ENCODE measurements at places on chromosomes 3 and 15.

GRCh38 chr3:114626751-114627150, 332.9 kb downstream of the TIGIT start:
- DNase-seq: no peak

DNA sequence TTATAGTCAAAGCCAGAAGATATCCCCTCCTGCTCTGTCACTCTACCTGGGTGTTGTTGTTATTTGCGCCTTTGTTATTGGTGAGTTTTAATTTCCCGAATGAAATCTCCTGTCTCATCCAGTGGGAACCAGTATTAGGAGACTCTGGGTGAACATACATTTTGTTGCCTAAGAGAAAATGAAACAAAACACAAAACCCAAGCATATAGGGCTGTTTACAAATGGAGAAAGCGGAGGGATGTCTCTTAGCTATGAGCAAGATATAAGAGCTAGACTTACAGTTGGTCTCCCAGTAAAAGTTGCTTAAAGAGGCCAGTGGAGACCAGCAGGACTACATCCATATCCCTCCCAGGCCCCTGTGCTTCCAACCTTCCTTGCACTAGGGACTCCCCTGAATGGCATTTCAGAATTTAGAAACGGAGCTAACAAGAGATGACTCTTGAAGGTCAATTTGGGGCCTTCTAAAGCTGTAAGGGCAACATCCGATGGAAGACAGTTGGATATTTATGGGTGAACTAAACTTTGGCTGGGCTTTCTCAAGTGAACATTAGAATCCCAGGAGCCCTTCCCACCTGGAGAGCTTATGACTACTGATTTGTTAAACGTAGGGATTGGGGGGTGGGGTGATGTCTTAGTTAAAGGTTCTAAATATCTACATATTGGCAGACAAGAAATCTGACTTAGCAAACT, 2.7 kb downstream of the EOMES start:
- DNase-seq: no peak

GRCh38 chr15:59515190-59515589, 77.2 kb downstream of the FAM81A start:
- no peak for DNase-seq

GRCh38 chr3:52509753-52510328, 14.7 kb downstream of the STAB1 start:
- DNase-seq: no peak

DNA sequence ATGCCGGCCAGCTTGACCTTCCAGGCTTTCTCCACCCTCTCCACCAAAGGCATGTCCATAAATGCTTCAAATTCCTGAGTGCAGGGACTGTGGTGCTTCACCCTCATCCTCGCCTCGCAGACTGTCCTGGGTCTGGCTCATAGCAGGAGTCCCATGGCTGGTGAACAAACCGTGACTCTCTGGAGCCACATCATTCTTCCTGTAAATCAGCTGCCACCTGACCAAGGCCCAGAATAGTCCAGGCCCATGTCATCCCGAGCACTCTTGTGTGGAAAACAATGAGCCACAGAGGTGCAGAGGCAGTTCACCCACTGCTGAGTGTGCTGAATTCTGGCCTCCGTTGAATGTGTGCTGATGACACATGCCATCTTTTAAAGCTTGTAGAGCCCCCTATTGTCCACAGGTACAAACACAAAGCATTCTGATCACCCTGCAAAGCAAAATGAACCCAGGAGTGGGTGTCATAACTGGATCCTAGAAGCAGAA, 68.6 kb downstream of the ABHD5 start:
- DNase-seq: no peak

GRCh38 chr3:164365242-164365641, 713.1 kb downstream of the SI start:
- no peak for DNase-seq

GRCh38 chr15:43204016-43204901, 16.6 kb downstream of the EPB42 start:
- no peak for DNase-seq

DNA sequence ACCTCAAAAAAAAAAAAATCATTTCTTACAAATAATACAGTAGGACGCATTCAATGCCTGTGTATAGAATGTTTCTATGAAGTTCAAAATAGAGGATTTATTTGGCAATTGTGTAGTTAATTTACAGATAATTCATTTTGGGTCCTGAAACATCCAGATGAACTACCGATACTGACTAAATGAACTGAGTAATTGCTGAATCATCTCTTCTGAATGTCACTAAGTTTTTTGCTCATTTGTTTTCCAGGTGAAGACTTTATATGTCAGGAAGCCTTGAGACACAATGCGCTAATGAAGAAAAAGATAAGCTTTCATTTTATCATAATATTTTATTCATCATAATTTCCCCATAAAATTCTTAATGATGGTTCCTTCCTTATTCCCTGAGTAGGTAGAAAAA, 39.7 kb downstream of the PCOLCE2 start:
- DNase-seq: no peak

- DNase-seq: no peak
Observed at GRCh38 chr15:93063796-93064690, 25.0 kb downstream of the RGMA start.

- no peak for DNase-seq
Observed at GRCh38 chr15:62770111-62770660, 272.4 kb upstream of the TPM1 start.

GRCh38 chr3:168796339-168796738, 700.6 kb upstream of the GOLIM4 start:
- no peak for DNase-seq
